ENCODE measurements at places on chromosomes 7 and 10. TPM values are rescaled to one million over a fixed set of nuclear protein-coding genes. Genes with fewer than 3 reads are reported as not detected.

DNA sequence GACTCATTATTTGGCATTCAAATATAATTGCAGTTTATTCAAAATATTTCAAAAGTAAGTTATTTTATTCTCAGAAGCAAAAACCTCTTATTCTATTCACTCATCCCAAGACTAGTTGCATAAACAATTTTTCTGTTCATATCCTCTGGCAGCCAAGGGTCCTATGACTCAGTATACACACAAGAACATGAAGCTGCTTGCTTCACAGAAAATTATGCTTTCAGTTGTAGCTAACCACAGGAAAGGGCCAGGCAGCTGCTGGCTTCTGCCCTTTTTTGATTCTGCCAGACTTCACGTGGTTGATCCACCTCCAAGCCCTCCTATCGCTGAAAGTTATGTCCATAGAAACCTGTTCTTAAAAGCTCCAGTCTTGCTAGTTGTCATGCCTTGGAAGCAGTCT, 108.8 kb downstream of the ABCA13 start:
- no peak for DNase-seq

HECTD2 gene
- total RNA-seq = 58.3 TPM

- DNase-seq = no peak
Measured at GRCh38 chr7:73999664-74000435, 28.1 kb upstream of the ELN start.

- DNase-seq = no peak
Measured at GRCh38 chr10:58579011-58579655, 66.5 kb downstream of the BICC1 start.

C7orf57 gene
- total RNA-seq = under 0.01 TPM

GRCh38 chr7:2437136-2437535, 33.7 kb downstream of the CHST12 start:
- no peak for DNase-seq

DNA sequence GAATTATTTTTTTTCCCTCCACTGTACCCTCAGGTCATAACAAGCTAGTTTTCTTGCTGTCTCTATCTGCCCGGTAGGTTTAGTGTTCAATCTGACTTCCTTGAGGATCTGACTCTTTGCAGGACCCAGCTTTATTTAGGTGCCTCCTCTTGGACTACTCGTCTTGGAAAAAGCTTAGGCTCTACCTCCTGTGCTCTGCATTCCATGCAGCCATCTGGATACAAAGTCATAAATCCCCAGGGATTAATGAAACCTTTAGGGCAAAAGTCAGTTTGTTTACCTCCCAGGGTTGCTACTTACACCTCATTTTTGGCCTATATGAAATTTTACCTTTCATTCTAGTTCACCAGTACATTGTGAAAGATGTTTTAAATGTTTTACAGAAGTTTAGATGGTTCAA, 8.0 kb downstream of the STAG3 start:
- no peak for DNase-seq

AGAP4 gene
- total RNA-seq = 3.7 TPM

DNA sequence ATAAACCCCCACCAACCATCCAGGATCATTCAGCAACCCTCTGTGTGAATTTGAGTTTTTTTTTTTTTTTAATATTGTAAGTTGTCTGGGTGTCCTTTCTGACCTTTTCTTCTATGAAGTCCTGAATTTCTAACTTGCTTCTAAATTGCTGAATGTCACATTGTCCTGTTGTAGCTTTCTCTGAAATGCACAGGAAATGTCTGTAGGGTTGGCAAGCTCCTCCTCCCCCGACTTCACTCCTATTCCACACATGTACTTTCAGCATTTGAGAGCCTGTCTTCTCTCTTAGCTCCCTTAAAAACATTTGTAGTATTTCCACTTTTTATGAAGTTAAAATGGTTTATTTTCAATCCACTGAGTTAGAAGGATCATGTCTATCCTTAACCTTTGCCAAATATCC, 3.3 kb upstream of the CNNM2 start:
- no peak for DNase-seq

ZNF365 gene
- 22.0 TPM for total RNA-seq

GNB2 gene
- total RNA-seq = 72.6 TPM

Data from frontal cortex (tissue), 4 donors.